ENCODE measurements at places on chromosomes 16 and 17.

- no peak for ATAC-seq
These were observed 87.9 kb downstream of the CLEC16A start for GRCh38 chr16:11032000-11032921.

DNA sequence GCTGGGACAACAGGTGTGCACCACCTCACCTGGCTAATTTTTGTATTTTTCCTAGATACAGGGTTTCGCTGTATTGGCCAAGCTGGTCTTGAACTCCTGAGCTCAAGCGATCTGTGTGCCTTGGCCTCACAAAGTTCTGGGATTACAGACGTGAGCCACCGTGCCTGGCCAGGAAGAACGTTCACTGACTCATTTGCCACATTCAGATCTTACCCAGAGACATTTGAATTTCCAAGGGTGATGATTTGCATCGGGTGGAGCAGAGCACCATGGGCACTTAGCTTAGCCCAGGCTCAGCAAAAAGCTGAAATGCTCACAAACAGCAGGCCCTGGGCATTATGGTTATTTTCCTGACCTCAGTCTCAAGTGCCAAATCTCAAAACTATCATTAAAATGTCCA, 14.5 kb upstream of the ADORA2B start:
- ATAC-seq, result peak; percentile 29

DNA sequence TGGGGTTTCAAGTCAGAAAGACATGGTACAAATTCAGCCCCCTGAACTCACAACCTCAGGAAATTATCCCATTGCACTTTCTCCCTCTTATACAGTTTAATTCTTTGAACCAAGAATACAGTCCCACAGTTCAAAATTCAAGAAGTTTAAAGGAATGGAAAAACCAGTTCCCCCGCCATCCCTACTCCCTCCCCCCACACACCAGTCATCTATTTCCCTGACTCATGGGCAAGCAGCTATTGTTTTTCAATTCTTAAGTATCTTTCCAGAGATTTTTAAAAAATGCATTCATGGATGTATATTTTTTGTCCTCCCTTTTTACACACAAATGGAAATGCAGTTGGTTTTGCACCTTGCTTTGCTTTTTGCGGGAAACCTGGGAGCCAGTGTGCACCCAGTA, 7.3 kb downstream of the SYCE1L start:
- no peak for ATAC-seq

GRCh38 chr17:57355090-57355859, 99.0 kb downstream of the MSI2 start:
- no peak for ATAC-seq

Measured in motor neuron (in vitro differentiated cells).